ENCODE measurements at places on chromosomes 11 and 22. TPM values are rescaled to one million over a fixed set of nuclear protein-coding genes. Genes with fewer than 3 reads are reported as not detected.

OR10G7 gene
- not detected for total RNA-seq

OR52N4 gene
- total RNA-seq, result not detected

FZD4 gene
- total RNA-seq, result 26.9 TPM

PANX2 gene
- total RNA-seq, result 0.43 TPM

MYEOV gene
- not detected for total RNA-seq

SYT12 gene
- 0.13 TPM for total RNA-seq

CDC42BPG gene
- 0.35 TPM for total RNA-seq

MS4A3 gene
- total RNA-seq, result not detected

DNA sequence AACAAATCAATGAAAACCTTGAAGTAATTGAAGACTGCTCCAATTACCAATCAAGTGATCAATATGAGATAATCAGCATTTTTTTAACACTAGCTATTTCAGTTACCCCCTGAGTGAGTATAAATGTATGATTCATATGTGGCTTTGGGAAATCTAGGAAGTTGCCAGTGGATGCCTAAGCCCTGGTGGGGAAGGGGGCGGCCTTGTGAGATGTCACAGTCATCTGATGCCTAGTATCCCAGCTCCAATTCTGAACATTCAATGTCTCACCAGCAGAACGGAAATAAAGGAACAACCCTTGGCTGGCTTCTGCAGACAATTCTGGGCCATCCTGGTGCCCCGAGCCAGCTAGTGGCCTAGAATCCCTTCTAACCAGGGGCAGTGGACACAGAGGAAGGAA, 58.5 kb upstream of the TIMP3 start:
- no peak for DNase-seq

DNA sequence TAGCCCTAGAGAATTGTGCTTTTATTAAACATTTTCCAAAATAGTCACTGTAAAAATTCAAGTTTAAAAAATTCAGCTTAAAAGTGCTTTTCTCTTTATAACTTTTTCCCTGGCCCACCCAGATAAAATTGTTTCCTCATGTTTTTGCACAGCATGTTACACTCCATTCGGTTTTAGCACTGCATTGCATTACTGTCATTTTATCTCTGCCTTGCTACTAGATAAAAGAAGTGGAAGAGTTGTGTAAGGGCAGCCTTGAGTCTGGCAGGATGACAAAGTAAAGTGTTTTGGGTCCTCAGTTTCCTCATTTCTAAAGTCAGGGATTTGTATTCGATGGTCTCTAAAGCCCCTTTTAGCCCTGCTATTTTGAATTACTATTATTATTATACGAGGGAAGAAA, 99.8 kb downstream of the ATM start:
- DNase-seq, result no peak

DNA sequence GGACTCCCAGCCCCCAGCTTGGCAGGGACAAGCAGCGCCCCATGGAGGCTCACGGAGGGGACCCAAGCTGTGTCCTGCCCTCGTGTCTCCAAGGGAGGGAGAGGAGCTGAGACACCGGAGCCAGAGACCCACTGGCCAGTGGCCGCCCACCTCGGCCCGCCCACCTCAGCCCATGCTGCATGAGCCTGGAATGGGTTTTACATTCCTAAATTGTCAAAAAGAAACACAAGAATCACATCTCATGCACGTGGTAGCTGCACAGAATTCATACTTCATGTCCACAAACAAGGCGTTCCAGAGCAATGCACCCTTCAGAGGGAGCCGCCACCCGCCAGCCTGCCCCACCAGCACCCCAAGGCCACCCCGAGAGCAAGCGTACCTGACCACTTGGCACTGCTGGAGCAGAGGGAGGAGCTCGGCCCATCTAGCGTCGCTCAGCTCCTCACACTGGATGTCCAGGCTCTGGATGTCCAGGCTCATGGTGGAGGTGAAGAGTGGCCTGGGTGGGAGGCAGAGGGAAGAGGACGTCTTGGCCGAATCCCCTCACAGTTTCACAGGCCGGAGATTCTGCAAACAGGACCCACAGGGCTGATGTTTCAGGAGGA, 5.3 kb downstream of the RNH1 start:
- DNase-seq, result no peak

DNA sequence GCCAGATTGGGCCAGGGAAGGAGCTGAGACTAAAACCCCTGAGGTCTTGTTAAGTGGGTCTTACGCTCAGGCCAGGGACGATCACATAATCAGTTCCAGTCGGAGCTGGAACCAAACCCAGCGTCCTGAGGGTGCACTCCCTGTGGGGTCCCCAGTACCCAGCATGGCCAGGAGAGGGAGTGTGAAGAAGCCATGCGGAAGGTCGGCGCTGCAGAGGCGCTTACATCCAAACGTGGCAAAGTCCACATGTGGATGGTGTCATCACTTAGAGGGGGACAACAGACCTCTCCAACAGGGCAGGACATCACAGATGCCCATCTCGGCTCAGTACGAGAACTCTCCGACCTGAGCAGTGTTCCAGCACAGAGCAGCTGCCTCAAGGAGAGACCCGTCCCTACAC, 8.3 kb downstream of the ATP5MGL start:
- DNase-seq, result no peak

DNA sequence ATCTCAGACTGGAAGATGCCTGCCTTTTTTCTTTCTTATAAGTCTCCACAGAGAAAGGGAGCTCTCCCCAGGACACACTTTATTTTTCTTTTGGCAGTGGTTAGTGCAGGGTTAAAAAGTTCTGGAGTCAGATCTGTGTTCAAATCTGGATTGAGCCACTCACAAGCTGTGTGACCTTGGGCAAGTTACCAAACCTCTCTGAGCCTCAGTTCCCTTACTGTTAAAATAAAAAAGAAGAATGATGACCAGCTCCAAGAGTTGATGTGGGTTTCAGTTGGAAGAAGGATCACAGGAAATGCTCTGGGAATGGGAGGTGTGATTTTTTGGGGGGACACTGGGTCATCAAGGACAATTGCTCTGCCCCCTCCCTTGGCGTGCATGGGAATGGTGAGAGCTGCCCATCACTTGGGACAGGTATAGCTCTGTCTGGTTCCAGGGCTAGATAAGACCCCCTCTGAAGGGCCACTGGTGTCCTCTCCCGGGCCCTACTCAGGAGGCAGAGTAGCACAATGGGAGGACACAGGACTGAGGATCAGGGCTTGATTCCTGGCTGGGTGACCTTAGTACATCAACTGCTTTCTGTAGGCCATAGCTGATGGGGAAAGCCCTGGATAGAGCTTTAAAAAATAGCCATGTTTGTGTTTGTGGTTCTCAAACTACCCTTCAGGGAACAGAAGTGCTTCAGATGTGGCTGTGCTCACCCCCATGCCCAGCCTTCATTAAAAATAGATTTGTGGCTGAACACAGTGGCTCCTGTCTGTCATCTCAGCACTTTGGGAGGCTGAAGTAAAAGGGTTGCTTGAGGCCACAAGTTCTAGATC, 228.3 kb downstream of the MIAT start:
- no peak for DNase-seq

- DNase-seq, result no peak
Observed at GRCh38 chr11:117559698-117560097, 232.0 kb downstream of the CEP164 start.

- peak; percentile 69 for DNase-seq
Observed at GRCh38 chr22:44024288-44024921, at the start of gene PARVB. TSS of gene PARVB (plus strand) at chr22:44024302. CDS start at chr22:44024340, 38 bp downstream.

- DNase-seq, result peak; percentile 51
Observed at GRCh38 chr11:69000831-69001242, 12.2 kb downstream of the MRGPRF start.

GRCh38 chr11:125166764-125167291, 2.3 kb downstream of the PKNOX2 start:
- DNase-seq, result no peak

DNA sequence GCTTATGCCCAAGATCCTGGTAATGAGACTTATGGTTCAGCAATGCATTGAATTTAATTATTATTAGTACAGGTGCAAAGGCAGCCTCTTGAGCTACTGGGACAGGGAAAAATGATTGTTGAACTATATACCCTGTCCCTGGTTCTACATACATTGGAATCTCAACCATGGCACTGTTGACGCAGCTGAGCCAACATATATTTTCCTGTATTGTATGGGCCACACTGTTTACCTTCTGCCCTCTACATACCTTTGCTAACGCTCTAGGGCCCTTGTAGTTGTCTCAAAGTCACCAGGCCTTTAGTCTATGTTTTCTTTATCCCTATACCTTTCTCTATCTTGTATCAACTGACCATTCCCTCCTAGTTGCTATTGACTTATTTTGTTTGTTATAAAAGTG, 22.6 kb downstream of the KREMEN1 start:
- no peak for DNase-seq

DNA sequence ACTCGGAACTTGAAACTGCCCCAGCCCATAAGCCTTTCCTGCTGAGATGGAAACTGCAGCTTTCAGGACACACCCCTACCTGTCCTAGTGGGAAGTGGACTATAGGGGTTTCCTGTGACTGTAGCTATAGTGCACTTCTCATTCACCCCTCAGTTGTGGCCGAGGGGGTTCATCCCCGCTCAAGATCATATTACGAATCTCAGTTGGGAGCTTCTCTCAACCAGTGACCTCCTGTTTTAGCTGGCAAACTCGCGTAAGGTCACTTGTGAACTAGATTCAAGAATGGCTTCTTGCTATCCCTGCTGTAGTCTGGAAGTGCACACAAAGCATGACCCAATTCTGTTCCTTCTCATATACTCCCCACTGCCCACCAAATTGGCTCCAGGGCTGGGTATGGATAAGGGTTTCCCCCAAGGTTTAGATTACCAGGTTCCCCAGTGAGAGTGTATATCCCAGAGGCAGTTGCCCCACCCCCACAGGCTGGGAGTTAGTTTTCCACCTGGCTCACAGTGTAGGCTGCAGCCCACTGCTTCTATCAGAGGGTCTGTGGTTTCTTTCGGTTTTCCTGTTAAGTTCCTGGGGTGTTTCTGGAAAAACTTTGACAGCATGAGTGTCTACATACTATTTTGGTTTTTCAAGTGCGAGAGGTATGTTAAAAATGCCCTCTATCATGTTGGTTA, 812.9 kb downstream of the JRKL start:
- DNase-seq, result no peak

DNA sequence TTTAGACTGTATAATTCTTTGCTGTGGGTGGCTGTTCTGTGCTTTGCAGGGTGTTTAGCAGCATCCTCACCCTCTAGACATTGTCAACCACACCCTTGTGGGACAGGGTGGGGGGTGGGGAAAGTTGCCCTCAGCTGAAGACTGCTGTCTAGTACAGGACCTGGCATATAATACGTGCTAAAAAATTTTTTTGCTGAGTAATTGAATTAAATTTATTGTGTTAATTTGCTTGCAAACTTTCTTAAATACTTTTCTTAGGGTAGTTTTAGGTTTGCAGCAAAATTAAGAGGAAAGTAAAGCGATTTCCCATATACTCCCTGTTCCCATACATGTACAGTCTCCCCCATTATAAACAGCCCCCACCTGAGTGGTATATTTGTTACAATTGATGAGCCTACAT, 268.5 kb downstream of the SOX6 start:
- DNase-seq, result no peak

GRCh38 chr11:47413908-47414684, 5.7 kb downstream of the SLC39A13 start:
- no peak for DNase-seq

- no peak for DNase-seq
Observed at GRCh38 chr11:112265659-112266409, 5.2 kb upstream of the PLET1 start.

- no peak for DNase-seq
Observed at GRCh38 chr11:76841923-76842452, 18.7 kb upstream of the ACER3 start.

DNA sequence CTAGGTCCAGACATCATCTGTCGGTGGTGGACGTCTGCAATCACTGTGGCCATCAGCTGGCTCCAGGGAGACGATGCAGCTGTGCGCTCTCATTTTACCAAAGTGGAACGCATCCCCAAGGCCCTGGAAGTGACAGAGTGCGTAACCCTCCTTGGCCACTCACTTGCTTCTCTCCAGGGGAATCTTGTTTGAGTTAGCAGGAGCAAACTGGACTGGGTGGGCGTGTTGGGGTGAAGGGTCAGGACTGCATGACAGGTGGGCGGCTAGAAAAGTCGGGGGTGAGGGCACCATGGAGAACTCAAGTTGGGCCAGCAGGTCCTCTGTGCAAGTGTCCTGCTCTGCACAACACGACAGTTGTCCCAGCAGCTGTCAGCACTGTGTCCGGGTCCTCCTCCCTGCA, 16.2 kb downstream of the SHISA8 start:
- peak; percentile 39 for DNase-seq

DNA sequence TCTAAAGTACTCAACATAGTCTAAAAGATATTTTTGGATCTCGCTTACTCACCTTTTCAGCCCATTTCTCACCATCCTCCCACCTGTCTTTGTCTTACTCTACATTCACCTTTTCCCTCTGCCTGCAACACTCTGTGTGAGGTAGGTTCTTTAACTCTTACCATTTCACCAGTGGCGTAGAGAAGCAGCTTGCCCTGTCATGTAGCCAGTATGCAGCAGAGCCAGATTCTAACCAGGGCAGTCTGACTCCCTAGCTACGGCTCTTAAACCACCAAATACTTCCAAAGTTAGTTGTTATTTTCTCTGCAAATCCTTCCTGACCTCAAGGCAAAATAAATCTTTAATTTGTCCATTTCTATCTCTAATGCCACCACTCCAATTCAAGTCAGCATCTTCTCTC, 7.5 kb downstream of the ALG8 start:
- DNase-seq, result no peak

GRCh38 chr22:22906907-22907550, 19.4 kb downstream of the IGLL5 start:
- no peak for DNase-seq
